Cardiac septum (tissue), 1 donor: ENCODE measurements at places on chromosomes 5 and 9. TPM values are rescaled to one million over a fixed set of nuclear protein-coding genes. Genes with fewer than 3 reads are reported as not detected.

The WHRN gene
- 0.35 TPM for total RNA-seq

The TNFSF15 gene
- total RNA-seq: 0.03 TPM

The MYOZ3 gene
- total RNA-seq: 10.0 TPM

The ADAMTSL1 gene
- 2.1 TPM for total RNA-seq

The TERT gene
- total RNA-seq: not detected

The BBLN gene
- total RNA-seq: 65.7 TPM

The OSMR gene
- 19.9 TPM for total RNA-seq

The CARD9 gene
- total RNA-seq: 0.70 TPM

The BARHL1 gene
- not detected for total RNA-seq

The PCDHA1 gene
- 0.08 TPM for total RNA-seq

The URM1 gene
- 49.5 TPM for total RNA-seq

The STKLD1 gene
- 0.62 TPM for total RNA-seq

The SLC6A7 gene
- total RNA-seq: not detected

GRCh38 chr9:19405771-19406170 is 3.0 kb upstream of the ACER2 start:
- DNase-seq: no peak

- no peak for DNase-seq
Measured at GRCh38 chr5:76326577-76327302, 76.3 kb upstream of the IQGAP2 start.

GRCh38 chr5:159034083-159034824 is 65.5 kb downstream of the EBF1 start:
- no peak for DNase-seq

GRCh38 chr5:171868236-171868635 is 82.6 kb downstream of the SMIM23 start:
- no peak for DNase-seq

DNA sequence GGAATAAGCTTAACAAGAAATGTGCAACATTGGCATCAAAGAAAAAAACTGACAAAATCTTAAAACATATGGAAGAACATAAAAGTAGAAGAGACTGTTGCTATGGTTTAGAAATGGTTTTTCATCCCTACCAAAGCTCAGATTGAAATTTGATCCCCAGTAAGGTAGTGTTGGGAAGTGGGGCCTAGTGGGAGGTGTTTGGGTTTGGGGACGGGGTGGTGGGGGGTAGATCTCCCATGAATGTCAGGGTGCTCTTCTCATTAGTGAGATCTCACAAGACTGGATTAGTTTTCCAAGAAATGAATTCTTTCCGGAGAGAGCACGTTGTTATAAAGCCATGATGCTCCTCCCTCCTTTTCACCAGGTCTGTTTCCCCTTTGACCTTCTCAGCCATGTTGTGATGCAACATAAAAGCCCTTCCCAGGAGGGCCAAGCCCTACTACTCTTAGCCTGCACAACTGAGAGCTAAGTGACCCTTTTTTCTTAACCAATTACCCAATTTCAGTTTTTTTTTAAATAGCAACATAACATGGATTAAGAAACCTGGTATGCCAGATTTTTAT is 10.6 kb downstream of the TMEM167A start:
- DNase-seq: no peak

DNA sequence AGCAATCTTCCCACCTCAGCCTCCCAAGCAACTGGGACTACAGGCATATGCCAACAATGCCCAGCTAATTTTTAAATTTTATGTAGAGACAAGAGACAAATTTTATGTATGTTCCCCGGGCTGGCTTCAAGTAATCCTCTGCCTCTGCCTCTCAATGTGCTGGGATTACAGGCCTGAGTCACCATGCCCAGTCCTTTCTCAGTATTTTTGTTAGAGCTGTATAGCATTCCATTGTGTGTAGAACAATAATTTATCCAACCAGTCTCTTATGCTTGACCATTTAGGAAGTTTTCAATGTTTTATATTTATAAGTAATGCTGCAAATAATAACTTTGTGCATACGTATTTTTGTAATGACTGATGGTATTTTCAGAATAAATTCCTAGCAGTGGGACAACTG is 38.9 kb upstream of the CTXN3 start:
- no peak for DNase-seq

- no peak for DNase-seq
Measured at GRCh38 chr5:38535845-38536244, 20.6 kb downstream of the LIFR start.

GRCh38 chr9:94993160-94993820 is 266.8 kb downstream of the AOPEP start:
- DNase-seq: no peak

DNA sequence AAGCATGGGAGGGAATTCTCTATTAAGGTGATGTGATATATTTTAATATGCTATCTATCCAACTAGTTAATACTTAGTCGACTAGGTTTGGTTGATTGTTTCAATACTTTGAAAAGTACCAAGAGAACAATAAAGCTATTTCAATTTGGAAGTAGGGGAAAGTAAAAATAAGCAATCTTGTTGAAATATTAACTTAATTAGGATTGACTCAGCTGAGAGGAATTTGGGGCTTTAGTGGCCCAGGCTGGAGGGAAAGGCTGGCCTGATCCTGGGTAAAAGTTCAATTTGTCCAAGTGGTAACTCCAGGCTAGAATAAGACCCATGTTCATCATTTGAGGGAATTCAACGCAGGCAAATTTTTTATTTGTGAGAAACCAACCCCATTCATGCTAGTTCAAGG is 48.6 kb downstream of the NMUR2 start:
- no peak for DNase-seq

- peak; percentile 83 for DNase-seq
Measured at GRCh38 chr9:72038890-72039410, 21.5 kb downstream of the C9orf57 start.

DNA sequence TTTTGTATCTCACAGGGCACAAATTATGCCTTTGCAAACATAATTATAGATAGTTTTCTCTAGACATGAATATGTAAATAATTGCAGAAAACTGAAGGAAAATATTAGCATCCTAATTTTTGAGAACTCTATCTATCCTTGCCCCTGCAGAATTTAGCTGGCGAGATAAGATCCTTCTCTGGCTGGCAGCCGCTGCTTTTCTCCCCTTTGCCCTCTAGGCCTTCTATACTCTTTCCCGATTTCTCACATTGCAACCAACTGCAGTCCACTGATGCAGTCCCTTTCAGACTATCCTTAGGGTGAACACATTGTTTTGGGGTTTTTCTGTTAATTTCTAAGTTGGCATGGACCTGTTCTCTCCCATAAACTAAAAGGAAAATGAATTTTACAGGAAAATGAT is 91.3 kb downstream of the CD180 start:
- no peak for DNase-seq

GRCh38 chr9:4463824-4464223 is 26.4 kb upstream of the SLC1A1 start:
- DNase-seq: no peak

DNA sequence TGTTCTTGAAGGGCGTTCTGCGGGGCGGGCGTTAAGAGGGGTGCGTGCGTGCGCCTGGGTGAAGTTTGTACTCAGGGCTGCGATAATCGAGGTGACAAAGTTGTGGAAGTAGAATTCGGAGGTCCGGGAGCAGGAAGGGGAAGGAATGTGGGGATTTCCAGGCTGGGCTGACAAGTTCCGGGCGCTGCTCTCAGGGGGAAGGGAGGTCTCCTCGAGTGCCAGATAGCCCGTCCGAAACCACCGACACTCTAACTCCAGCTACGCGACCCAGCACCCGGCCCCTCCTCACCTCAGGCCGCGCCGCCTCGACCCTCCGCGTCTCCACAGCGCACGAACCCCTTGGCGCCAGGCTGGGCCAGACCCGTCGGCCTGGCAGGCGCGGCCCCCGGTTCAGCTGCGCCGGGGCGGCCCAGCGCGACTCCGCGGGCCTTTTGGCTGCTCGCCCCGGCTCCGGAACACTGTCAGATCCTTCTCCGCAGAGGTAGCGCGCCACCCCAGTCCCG is at the start of gene IL6ST:
Gene IL6ST, minus strand, starts transcription at position 469 of the 503 bp plus-strand sequence. CDS start 18,685 bp downstream, outside the sequence.
- DNase-seq: peak; percentile 86

GRCh38 chr9:73423891-73424290 is 272.2 kb downstream of the ANXA1 start:
- no peak for DNase-seq

DNA sequence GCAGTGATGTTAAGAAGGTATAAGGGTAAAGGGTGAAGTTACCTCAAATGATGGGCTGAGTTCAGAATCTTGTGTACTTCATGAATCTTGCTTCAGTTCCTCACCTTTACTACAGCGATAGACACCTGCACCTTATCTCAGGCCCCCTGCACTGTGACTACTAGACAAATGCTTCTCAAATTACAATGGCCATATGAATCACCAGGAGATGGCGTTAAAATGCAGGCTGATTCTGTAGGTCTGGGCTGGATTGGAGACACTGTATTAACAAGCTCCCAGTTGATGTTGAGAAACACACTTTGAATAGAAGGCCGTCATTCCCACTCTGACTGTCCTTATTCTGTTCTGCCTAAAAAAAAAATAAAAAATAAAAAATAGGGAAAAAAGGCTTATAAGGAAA is 29.8 kb downstream of the TARS1 start:
- no peak for DNase-seq

DNA sequence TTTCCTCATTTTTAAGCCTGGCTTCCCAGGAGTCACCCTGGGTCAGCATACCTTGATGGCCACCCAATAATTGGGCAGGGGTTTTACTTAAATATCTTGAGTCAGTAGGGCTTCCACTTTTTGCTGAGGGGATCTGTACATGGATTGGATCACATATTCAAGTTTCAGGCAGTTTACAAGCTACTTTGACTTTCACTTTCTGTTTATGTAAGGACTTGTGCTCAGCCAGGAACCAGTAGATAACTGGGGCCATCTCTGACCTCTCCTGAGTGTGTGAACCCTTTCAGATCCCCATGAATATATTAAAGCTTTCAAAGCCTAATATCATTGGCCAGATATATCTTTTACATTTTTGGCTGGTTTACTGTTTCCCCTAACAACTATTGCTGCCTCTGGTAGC is 45.1 kb downstream of the SLCO6A1 start:
- no peak for DNase-seq

GRCh38 chr5:169094586-169095409 is 206.1 kb downstream of the SLIT3 start:
- no peak for DNase-seq

DNA sequence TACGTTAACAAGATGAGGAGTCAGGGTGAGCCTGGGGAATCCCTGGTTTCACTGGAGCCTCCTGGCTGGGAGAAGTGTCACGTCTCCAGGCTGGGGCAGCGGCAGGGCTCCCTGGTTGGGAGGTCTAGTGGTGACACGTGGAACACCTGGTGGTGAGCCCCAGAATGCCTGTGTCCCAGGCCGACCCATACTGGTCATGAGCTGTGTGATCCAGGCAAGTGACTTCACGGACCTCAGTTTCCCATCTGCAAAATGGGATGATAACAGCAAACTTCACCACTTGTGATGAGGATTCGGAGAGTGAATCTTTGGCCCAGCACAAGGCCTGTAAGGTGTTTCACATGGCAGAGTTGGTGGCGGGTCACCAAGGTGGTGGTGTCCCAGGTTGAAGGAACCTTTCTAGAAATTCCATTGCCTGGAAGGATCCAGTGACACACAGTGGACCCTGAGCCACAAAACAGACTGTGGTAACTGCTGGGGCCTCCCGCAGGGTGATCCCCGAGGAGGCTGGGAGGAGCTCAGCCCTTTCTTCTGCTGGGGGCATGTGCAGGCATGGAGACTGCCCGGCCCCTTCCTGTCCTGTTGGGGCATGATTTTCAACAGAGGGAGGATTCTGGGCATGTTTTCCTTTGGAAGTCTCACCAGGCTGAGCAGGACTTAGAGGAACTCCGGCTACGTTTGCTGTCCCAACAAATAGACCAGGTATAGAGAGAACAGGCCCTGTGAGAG is 153.9 kb upstream of the IER5L start:
- no peak for DNase-seq

GRCh38 chr5:134090522-134090921 is 24.0 kb upstream of the TCF7 start:
- DNase-seq: no peak

DNA sequence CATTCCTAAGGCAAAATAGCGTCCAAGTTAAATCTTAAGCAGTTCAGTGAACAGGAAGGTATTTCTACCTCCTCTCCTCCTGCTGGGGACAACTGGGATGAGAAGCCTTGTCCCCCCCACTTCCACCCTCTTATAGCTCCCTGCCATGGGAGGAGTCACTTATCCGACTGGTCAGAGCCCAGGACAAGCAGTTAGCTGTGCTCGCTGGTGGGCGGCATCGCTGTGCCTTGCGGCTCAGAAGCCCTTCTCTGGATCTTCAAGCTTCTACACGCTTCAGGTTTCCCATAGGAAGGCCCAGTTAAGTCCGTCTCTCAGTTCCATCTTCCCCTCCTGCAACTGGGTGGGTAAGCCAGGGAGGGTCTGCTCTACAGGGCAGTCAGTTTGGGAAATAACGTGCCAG is 77.2 kb downstream of the PAX5 start:
- DNase-seq: peak; percentile 68

GRCh38 chr5:174733091-174733690 is 8.8 kb downstream of the MSX2 start:
- DNase-seq: no peak

DNA sequence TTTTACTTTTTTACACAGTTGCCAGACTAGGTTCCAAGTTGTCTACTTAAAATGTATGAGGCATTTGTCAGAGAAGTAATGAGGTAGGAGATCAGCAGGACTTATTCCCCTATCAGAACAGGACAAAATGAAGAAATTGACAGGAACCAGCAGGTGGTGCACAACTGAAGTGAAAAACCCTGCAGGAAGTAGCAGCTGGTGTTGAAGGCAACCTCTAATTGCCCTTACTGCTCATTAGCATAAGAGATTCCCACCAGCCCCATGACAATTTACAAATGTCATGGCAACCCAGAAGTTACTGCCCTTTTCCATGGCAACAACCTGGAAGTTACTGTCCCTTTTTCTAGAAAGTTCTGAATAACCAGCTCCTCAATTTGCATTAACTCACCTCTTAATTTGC is 5.4 kb downstream of the PCDHB15 start:
- DNase-seq: no peak

- no peak for DNase-seq
Measured at GRCh38 chr5:59548807-59549357, 344.6 kb downstream of the PDE4D start.

GRCh38 chr9:13487071-13487470 is 207.6 kb upstream of the MPDZ start:
- DNase-seq: no peak

- DNase-seq: no peak
Measured at GRCh38 chr9:8071445-8071798, 271.8 kb upstream of the DMAC1 start.

DNA sequence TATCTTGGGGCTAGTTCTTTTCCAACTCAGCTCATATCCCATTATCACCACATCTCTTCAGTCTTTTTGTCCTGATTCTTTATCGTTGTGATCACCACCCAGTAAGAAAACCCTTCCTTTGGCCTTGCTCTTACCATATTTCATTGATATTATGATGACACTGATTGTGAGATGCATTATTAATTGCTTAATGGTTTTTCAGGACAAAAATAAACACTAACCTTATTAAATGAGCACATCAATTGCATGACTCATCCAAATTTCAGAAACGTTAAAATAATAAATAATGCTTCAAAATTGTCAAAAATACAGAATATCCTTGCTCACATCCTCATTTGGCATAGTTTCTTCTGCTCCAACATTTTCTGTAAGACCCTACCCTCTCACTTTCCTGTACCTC is 270.7 kb downstream of the PDE4D start:
- no peak for DNase-seq

- no peak for DNase-seq
Measured at GRCh38 chr5:159913048-159913447, 3.2 kb upstream of the ADRA1B start.
